ENCODE measurements at places on chromosomes 7 and 10. TPM values are rescaled to one million over a fixed set of nuclear protein-coding genes. Genes with fewer than 3 reads are reported as not detected.

GRCh38 chr7:30028749-30029635, 780 bp downstream of the PLEKHA8 start:
- no peaks in the 10 kb centered on the region for H3K36me3 ChIP-seq
- H3K4me1 ChIP-seq, result peaks cover 4% of the 10 kb centered on the region
- DNase-seq, result peak; percentile 71
- no peaks in the 10 kb centered on the region for H3K27me3 ChIP-seq
- H3K4me3 ChIP-seq, result no peak overlapping the region
- H3K27ac ChIP-seq, result no peak overlapping the region

DNA sequence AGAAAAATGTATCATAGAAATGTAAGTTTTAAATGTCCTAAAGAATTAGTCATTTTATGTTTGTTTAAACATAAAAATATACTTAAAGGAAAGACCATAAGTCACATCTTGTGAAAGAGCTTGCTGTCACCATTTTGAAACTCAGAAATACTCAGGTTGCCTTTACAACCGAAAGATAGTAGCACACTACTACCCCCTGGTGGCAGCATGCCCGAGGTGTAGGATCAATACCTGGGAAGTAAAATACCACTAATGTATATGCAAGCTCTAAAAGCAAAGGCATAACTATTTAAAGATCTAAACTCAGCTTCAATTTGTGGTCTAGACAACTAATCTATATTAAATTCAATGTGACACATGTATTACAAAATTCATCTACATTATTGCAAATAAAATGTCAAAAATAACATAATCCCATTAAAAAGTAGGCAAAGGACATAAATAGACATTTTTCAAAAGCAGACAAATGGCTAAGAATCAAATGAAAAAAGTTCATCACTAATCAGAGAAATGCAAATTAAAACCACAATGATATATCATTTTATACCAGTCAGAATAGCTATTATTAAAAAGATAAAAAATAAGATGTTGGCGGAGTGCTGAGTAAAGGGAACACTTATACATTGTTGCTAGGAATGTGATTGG, 47.7 kb upstream of the FGL2 start:
- DNase-seq, result peak; percentile 78
- no peaks in the 10 kb centered on the region for H3K27me3 ChIP-seq
- no peak overlapping the region for H3K4me3 ChIP-seq

- peaks cover 7% of the 10 kb centered on the region for H3K4me1 ChIP-seq
- H3K27ac ChIP-seq, result no peak overlapping the region
- H3K27me3 ChIP-seq, result no peaks in the 10 kb centered on the region
- H3K36me3 ChIP-seq, result no peaks in the 10 kb centered on the region
- DNase-seq, result no peak
- H3K4me3 ChIP-seq, result no peak overlapping the region
Observed at GRCh38 chr10:59945991-59946390, 39.6 kb upstream of the CCDC6 start.

DNA sequence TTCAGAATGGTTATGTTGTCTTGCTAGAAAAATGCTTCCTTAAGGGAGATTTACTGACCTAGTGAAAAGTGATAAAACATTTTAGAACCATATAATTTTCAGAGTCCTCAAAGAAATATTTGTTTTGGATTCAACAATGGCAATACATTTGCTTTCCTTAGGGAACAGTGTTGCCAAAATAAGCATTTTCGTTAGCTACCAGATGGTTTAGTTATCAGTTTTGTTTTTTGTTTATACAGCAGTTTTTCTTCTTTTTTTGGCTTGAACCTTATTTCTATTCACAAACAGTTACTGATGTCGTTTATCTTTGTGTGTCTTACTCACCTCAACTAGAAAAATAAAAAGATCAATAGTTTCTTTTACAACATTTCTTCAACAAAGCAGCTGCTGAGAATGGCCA, 48.6 kb downstream of the EXOC4 start:
- no peak for DNase-seq
- no peak overlapping the region for H3K27ac ChIP-seq
- H3K4me3 ChIP-seq, result no peak overlapping the region
- no peaks in the 10 kb centered on the region for H3K27me3 ChIP-seq
- H3K36me3 ChIP-seq, result no peaks in the 10 kb centered on the region

DNA sequence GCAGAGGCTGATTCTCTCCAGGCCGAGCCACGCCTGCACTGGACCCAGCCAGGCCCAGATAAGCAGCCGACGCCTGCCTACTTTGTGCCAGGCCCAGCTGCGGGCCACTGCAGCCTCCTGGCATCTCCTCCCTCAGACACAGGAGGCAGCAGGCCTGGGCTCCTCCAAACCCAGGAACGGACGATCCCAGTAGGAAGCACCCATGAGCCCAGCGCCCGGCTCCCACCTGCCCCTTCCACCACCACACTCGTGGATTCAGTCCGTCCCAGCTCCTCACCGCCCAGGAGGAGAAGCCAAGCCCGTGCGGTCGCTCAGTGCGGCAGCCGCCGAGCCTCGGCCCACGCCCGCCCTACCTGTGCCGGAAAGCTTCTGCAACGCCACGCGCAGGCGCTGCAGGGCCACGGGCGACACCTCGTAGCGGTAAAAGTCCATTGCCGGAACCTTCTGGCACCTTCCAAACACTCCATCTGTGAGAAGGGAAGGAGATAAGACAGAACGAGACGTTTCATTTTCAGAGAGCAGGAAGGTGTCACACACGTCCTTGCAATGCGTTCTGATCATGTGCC, 271.1 kb downstream of the PTPRN2 start:
- H3K36me3 ChIP-seq, result peaks cover 16% of the 10 kb centered on the region
- peak overlapping the region; percentile 87 for H3K27ac ChIP-seq
- H3K4me1 ChIP-seq, result no peaks in the 10 kb centered on the region
- peak overlapping the region; percentile 57 for H3K4me3 ChIP-seq
- H3K27me3 ChIP-seq, result no peaks in the 10 kb centered on the region
- peak; percentile 34 for DNase-seq

DNA sequence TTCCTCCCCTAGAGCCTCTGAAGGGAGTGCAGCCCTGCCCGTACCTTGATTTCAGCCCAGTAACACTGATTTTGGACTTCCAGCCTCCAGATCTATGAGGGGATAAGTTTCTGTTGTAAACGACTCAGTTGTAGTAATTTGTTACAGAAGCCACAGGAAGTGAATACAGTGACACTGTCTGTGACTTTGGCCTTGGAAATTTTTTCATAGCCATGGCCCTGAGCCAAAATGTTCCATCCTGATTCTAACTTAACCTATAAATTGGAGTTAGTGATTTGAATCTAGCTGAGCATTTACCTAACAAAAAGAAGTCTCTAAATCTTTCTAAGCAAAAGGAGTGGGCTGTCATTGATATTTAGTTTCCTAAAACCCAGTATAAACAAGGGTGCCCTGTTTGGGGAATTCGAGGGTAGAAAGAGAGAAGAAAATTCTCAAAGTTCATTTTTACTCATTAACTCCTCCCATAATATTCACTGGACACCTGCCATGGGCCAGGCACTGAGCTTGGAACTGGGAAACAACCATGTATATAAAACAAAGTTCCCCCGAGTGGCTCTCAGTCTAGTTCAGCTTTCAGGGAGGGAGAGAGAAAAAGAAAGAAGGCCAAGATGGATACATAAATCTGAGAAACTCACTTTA, 162.3 kb downstream of the SKIDA1 start:
- peak overlapping the region; percentile 5 for H3K27ac ChIP-seq
- H3K4me1 ChIP-seq, result peaks cover 3% of the 10 kb centered on the region
- H3K27me3 ChIP-seq, result no peaks in the 10 kb centered on the region
- H3K36me3 ChIP-seq, result no peaks in the 10 kb centered on the region
- no peak for DNase-seq

DNA sequence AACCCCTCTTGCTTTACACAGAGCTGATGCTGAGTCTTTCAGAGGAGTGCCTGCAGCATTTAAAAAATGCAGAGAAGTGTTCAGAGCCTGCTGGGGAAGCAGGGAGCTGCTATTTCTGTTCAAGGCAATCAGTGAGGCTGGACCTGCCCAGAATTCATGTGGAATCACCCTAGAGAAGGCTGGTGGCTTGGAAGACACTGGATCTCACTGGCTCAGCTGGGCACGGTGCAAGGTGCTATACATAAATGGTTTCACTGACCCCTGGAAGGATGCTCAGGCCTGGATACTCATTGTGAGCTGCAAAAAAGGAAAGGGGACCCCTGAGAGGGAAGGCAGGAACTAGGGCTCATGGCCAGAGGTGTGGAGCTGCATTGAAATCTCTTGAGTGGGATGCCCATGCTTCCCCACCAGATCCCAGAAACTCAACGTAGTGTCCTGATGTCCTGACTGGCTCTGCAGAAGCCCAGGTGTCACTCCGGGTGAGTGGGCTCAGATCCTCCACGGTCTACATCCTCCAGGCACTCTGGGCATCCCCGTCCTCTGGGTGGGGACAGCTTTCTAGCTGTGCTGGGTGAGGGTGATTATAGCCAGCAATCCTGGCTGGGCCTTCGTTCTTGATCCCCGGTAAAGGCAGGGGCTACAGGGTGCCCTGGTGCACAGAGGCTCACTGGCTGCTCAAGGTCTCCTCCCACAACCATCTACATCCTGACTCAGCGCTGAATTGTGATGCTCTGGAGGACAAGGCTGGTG, 77.2 kb upstream of the TNS3 start:
- no peaks in the 10 kb centered on the region for H3K36me3 ChIP-seq
- H3K4me1 ChIP-seq, result no peaks in the 10 kb centered on the region
- no peak overlapping the region for H3K27ac ChIP-seq

- DNase-seq, result no peak
- H3K4me3 ChIP-seq, result no peak overlapping the region
- H3K27ac ChIP-seq, result no peak overlapping the region
- H3K4me1 ChIP-seq, result no peaks in the 10 kb centered on the region
Observed at GRCh38 chr10:98488669-98489430, 42.1 kb upstream of the HPS1 start.

- H3K36me3 ChIP-seq, result no peaks in the 10 kb centered on the region
- DNase-seq, result no peak
- H3K4me1 ChIP-seq, result no peaks in the 10 kb centered on the region
- no peaks in the 10 kb centered on the region for H3K27me3 ChIP-seq
Observed at GRCh38 chr10:122492006-122492405, 30.7 kb downstream of the HTRA1 start.

DNA sequence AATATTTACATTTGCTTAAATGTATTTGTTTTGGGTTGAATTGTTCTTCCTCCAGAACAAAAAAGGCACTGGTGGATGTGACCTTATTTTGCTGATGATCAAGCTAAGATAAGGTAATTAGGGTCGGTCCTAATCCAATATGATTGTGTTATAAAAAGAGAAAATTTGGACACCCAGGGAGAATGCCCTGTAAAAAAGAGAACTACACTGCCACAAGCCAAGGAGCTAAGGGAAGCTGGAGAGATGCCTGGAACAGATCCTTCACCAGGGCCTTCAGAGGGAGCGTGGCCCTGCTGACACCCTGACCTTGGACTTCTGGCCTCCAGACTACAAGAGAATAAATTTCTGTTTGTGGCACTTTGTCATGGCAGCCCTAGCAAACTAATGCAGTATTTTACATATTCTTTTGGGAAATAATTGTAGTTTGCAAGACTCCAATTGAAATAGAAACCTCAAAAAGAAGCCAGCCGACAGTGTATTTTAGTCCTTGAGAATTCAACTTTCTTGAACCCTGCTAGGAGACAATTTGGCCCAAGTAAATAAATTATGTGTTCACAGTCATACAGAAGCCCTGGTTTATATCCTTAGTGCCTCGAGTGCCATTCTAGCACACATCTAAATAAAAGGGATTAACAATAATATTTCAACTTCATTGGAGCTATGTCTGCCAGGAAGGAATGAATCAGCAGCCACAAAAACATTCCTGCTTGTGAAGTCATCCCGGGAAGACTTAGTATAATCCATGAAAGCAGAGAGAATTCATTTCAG, 164.6 kb downstream of the PKD1L1 start:
- H3K4me1 ChIP-seq, result no peaks in the 10 kb centered on the region
- no peak for DNase-seq
- 0 out of 2 replicates have a peak, but pooled peaks cover 3% of the 10 kb centered on the region for H3K36me3 ChIP-seq
- no peak overlapping the region for H3K27ac ChIP-seq

DNA sequence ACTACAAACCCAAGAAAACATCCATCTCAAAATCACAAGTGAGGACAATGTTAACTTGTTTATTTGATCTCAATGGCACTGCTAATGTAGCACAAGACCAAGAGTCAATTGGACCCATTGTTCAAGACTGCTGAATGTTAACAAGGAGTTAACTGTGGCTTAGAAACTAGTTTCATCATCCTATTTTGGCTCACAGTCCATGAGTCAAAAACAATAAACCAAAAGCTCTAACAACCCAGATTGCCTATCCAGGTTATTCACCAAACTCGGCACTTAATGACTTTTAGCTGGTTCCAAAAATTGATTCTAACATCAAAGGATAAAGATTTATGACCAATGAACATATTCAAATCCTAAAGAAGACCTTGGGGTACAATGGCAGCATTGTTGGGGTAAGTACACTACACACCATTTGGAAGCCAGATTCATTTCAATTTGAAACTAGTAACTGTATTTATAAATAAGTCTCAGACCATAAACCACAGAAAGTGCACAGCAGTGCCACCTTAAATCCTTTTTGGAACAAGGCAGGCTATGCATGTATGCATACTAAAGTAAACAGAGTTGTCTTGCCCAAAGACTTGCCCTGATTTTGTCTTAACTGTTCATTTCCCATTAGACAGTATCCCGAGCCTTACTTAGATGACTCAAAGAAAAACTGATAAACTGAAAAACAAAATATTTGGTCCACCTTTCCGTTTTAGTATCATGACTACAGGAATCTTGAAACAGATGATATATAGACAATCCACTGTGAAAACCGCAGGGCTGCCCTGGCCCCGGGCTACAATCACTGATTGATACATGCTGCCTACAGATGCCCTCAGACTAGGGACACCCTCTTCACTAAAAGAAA, 84.5 kb downstream of the SRPK2 start:
- no peak overlapping the region for H3K4me3 ChIP-seq
- H3K36me3 ChIP-seq, result no peaks in the 10 kb centered on the region
- H3K4me1 ChIP-seq, result no peaks in the 10 kb centered on the region
- no peaks in the 10 kb centered on the region for H3K27me3 ChIP-seq
- no peak overlapping the region for H3K27ac ChIP-seq

DNA sequence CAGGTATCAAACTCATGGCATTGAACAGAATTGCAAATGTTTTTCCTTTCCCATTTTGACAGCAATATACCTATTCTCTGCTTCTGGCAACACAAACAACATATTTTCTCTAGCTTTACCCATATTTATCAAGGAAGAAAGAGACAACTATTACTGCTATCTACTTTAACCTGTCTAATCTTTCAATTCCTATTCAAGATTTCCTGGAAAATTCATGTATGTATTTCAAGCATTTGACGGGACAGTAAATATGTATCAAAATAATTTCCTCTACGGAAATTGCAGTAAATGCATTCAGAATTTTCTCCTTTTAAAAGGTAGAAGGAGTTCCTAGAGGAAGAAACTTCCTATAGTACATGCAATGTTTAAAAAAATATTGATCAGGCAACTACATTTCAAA, 179.3 kb upstream of the LRRN3 start:
- no peak for DNase-seq
- no peaks in the 10 kb centered on the region for H3K27me3 ChIP-seq
- no peak overlapping the region for H3K4me3 ChIP-seq

GRCh38 chr7:108146070-108146842, 16.1 kb upstream of the LAMB4 start:
- no peaks in the 10 kb centered on the region for H3K27me3 ChIP-seq
- H3K27ac ChIP-seq, result no peak overlapping the region
- DNase-seq, result peak; percentile 74
- H3K4me1 ChIP-seq, result no peaks in the 10 kb centered on the region
- H3K36me3 ChIP-seq, result no peaks in the 10 kb centered on the region
- no peak overlapping the region for H3K4me3 ChIP-seq

GRCh38 chr10:70781461-70782051, 3.6 kb downstream of the TBATA start:
- no peaks in the 10 kb centered on the region for H3K4me1 ChIP-seq
- DNase-seq, result no peak
- no peaks in the 10 kb centered on the region for H3K36me3 ChIP-seq
- H3K27me3 ChIP-seq, result no peaks in the 10 kb centered on the region

Gene SFTPA1
- total RNA-seq, result not detected

Gene CLCN1
- total RNA-seq, result 0.13 TPM

Gene PKD1L1
- 0.17 TPM for total RNA-seq

Gene HTR5A
- total RNA-seq, result not detected

Gene UPK3BL1
- 12.4 TPM for total RNA-seq

Data from H9 (cell line).